Hippocampal formation (tissue), 2 donors: ENCODE measurements at places on chromosomes 16 and 17.

DNA sequence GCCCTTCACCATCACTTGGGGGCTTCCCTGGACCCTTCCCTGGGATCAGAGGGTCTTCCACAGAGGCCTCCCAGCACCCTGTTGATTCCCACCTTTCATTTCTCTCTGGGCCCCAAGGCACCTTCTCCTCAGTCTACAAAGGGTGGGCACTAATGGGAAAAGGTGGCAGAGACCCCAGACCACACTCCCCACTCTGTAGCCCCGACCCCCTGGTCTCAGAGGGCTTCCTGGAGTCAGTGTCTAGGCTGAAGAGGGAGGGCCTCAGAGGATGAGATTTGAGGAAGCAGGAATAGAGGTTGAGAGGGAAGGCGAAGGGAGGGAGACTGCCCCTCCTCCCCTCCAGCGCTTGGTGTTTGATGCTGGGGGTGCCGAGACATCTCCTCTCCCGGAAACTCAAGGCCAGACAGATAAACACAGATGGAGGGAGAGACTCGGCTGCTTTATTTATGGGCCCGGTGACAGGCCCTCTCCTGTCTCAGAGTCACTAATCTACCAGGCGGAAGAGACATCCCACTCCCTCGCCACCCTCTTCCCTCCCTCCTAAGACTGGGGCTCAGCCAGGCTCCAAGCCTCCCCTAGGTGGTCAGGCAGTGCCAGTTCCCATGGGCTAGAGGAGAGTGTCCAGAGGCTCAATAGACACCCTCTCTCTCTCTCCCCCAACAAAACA is 18.5 kb upstream of the SP2 start:
- no peak for DNase-seq

- DNase-seq = no peak
These were observed 11.0 kb downstream of the SGCA start for GRCh38 chr17:50176559-50177357.

GRCh38 chr16:86740906-86741799 is 162.8 kb downstream of the FOXL1 start:
- no peak for DNase-seq

- no peak for DNase-seq
These were observed 84.8 kb downstream of the MRM1 start for GRCh38 chr17:36686123-36686669.

DNA sequence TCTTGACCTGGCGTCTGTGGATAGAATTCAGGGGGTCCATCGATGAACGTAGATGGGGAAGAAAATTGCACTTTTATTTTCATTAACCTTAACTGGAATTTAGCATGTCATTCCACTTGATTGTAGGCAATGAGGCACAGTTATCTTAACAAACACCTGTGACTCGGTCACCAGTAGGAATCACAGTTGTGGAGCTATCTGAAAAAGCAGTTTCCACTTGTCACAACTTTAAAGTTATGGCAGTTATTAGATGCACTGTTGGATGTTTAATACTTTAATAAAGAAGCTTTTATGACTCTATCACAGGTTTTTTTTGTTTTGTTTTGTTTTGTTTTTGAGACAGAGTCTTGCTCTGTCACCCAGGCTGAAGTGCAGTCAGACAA is 83.7 kb upstream of the LGALS9 start:
- DNase-seq = no peak

DNA sequence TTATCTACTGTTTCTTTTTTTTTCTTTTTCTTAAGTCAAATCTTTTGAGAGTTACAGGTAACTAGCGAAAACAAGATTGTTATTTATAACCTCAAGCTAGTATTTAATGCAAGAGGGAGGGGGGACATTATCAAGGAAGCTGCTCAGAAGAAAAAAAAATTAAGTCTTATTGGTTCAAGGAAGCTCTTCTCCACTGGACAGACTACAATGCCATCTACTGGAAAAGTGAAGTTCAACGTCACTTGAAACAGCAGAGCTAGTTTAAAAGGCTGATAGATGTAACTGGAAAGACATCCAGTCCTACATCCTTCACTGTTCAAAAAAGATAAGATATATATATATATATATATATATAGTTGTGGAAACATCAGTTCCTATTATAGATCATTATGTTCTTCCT is 418.0 kb upstream of the PSMD7 start:
- no peak for DNase-seq

DNA sequence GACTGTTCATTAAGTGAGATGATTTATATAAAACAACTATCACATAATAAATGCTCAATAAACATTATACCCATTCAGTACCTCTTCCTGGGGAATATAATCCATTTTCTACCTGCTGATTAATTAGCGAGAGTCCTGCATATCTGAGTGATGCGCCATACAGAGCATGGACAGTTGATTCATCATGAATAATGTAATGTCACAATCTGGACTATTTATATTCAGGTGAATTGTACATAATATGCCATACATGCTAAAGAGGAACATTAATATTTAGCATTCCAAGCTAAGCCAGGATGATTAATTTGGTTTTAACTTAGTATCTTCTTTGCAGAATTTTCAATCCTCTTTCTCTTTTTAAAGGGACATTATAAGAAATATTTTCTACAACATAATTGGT is 362.0 kb upstream of the XYLT1 start:
- DNase-seq = no peak

DNA sequence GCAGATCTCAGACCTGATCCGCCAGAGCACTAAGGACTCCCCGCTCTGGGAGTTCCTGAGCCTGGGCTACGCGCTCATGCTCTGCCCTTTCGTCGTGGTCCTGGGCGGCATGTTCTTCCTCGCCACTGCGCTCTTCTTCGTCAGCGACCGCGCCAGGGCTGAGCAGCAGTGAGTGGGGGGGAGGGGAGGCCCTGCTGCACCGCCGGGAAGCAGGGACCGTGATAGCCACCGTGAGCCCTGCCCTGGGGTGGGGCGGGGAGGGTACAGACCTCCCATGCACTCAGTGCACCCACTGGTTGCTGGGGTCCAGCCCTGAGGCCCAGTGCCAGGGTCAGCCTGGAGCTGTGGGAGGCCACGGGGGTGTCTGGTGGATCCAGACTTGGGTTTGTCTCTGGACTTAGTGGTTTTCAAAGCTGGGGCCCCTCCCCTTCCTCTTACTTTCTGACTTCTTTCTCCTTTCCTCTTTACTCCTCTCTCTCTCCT is 18.9 kb downstream of the MYBBP1A start:
- peak; percentile 27 for DNase-seq

- peak; percentile 86 for DNase-seq
These were observed at the start of gene PER1 for GRCh38 chr17:8152112-8152775. Gene PER1, minus strand, starts transcription at chr17:8152404. Its CDS starts 1,698 bp downstream, at chr17:8150706.

DNA sequence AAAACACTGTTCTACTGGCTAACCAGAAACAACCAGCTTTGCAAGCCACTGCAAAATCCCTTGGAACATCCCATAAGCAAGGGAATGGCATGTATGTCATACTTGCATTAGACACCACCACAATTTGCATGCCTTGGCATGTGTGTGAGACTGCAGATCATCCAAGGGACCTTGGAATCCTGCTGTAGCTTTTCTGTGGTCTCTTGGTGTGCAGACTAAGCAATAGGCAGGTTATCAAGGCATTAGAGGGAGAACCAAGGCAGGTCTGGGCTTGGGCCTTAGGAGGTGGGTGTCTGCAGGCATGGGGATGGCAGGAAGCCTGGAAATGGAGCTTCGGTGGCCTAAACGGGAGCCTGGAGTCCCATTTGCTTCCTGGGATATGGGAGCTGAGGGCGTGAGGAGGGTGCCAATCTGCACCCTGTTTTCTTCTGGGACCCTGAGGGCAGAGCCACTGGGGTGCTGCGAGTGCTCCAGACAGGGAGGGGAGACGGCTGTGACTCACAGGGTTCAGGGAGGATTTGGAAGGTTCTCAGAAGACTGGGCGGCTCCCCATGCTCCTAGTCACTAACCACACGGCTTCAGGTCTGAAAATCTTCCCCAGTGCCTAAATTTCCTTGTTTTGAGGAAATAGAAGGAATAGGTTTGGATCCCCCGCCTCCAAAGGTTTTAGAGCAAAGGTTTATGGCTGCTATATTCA is 36.6 kb downstream of the FAM20A start:
- DNase-seq = no peak

GRCh38 chr17:20781260-20781659 is 201.7 kb downstream of the CDRT15L2 start:
- DNase-seq = no peak

DNA sequence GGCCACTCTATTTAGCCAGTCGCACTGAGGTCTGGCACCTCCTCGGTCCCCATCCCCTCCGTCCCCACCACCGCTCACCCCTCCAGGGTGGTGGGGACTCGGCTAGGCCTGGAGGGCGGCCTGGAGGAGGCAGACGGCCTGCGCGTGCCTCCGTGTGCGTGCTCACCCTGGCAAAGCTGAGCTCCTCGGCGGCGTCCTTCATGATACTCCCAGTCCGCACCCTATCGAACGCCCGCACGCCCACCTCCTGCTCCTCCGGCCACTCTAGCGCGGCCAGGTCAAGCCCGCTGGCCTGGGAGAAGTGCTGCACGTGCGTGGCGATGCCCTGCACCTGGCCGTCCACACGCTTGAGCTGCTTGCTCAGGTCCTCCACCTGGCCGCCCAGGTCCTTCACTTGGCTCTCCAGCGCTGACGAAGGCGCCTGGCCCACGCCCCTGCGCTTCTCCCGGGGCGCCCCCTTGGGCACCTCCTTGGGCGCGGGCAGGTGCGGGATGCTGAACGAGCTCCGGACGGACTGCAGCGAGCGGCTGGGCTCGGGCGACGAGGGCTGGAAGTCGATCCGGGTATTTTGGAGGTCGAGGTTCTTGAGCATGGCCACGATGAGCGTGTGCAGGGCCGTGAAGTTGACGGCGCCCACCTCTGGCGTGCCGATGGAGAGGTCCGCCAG is 644 bp downstream of the QRICH2 start:
- no peak for DNase-seq

DNA sequence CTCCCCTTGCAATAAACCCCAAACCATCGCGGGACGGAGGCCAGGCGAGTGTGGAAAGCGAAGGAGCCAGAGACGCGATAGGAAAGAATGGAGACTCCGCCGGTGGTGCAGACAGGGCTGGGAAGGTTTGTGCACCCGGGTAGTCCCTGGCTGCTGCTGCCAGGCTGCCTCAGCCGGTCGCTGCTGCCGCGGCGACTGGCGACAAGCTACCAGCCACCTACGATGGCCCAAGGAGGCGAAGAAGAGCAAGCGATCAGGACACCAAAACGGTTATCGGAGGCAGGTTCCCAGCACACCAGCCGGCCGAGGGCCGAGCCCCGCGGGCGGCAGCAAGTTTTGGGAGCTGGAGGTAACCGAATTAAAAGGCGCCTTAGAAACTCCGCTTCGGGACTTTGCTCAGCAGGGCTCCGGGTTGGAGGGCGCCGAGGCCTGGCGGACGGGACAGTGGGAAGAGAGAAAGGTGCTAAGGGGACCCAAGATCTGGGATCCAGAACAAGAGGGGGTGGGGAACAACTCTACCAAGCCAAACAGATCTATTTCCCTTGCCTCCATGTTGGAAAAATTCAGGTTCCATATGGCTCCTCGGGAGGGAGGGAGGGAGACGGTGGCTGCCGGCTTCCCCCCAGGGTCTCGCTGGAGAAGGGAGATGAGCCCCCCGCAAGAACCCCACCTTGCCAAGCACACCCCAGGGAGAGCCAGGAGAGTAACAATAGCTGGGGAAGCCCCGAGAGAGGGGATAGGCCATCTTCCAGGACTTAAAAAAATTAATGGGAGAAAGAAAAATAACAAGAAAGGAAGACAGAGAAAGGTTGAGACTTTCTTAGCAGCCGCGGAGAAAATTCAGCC is 9.7 kb upstream of the HOXB2 start:
- no peak for DNase-seq

DNA sequence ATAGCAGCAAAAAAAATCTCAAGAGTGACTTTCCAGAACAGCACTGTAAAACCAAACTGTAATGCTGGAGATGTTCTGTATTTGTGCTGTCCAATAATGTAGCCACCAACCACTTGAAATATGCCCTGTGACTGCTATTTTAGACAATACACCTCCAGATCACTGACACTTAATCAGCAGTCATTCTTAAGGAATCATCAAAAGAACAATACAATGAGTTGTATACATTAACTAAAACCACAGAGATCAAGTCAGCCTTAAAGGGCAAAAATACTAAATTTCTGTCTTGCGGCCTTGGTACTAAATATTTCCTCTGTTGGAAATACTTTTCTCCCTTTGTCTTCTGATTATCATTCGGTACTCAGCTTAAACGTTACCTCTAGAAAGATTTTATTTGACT is 33.6 kb upstream of the ANKFY1 start:
- no peak for DNase-seq

DNA sequence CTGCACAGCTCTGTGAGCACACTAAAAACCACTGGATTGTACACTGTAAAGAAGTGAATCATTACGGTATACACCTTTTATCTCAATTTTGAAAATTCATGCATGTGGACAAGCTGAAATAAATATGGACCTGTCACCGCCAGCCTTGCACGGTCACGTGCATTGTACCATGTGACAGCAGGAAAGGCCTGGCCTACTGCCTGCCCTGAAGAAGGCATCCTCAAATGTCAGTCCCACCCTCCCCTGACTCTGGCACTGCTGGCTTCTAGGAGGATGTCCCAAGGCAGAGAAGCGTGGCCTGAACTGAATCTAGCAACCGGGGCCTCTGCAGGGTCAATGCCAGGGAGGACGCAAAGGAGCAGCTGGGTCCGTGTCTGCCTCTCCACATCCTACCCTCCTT is 34.6 kb downstream of the SLC38A8 start:
- DNase-seq = no peak

DNA sequence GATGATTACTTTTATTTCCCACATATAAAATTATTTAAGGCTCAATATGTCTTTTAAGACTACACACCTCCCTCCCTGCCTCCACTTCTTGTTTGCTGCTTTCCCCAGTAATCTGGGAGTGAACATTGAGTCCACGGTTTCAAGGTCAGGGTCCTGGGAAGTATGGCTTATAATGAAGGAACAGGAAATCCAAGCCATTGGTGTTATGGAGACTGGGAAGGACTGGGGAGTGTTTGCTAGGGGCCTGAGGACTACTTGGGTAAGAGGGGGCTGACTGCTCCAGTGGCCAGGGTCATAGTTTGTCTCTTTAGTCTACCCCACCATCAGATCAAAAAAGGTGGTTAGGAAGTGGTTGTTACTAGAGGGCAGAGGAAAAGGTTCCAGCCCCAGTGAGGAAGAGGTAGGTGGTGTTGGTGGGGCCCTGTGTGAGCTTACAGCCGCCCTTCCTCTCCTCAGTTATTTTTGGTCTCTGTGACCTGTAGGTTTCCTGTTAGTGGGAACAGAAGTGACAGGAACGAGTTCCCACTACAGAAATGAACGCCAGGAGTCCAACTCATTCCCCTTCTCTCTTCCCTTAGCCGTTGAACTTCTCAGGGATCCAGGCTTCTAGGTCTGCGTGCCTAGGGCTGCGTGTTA is 742 bp upstream of the SLC16A13 start:
- no peak for DNase-seq

GRCh38 chr17:78940708-78941107 is 15.5 kb upstream of the TIMP2 start:
- no peak for DNase-seq

- DNase-seq = peak; percentile 84
These were observed 543 bp downstream of the ARHGAP23 start for GRCh38 chr17:38428643-38429371.

DNA sequence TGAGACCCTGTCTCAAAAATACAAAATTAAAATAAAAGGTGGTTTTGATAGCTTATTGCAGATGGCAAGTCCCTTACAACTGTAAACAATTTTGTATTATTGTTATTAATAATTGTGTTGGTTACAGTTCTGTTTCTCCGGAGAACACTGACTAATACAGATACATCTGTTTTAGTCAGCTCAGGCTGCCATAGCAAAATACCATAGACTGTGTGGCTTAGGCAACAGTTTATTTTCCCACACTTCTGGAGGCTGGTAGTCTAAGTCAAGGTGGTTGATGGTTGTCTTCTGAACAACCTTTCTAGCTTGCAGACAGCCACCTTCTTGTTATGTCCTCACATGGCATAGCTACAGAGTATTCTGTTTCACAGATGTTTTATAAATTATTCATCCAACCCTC is 14.2 kb upstream of the IL21R start:
- DNase-seq = no peak
